ENCODE measurements at places on chromosomes 12 and 14.

DNA sequence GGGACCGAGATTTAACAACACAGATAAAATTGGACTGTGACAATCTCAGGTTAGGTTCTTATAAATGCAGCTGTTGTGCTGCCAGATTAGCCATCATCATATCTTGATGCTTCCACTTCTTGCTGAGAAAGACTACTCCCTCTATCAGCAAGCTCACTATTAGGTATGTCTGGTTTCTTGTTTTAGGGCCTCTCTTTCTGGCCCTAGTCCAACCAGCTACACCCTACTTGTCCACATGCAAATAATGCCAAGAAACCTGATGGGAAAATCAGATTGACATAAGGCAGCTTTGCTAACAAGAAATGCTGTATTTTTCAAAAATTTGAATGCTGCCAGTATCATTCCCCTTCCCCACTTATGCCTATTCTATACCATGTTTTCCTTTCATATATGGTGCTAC is 296.0 kb downstream of the RMST start:
- no peak for DNase-seq

DNA sequence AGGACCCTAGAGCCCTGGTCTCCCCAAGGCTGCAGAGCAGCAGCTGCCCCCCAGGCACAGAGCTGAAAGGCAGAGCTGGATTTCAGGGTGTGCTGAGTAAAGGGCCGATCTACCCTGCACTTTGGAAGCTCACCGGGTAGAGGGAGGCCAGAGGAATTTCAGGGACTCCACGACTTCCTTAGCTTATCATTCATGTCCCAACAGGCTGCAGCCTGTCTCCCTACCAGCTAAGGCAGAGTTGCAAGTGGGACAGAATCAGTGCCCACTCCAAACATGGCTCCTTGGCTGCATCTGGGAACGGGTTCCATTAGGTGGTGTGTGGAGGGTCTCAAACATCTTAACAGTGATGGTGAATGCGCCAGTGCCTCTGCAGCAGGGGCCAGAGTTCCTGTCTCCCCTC is 27.5 kb downstream of the MMAB start:
- DNase-seq, result no peak

DNA sequence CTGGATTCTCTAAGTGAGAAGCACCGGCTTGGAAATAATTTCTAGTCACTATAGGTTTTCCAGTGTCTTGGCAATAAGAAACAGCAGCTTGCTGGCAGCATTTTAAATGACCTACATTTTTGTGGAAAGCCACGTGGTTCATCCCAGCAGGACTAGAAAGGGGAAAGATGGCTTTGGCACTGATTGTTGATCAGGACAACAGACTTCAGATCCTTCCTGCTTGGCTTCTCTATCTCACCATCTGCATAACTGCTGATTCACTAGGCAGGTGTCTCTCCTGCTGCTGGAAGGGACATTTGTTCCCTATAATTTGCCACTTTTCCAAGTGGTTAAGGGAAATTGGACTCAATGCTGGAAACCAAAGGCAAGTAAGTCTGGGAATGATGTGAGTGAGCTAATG is 131.0 kb downstream of the TTC8 start:
- DNase-seq, result no peak

- DNase-seq, result no peak
These were observed 3.6 kb downstream of the AMN start for GRCh38 chr14:102926104-102926503.

- DNase-seq, result no peak
These were observed 211.5 kb downstream of the PRKD1 start for GRCh38 chr14:29716150-29716549.

DNA sequence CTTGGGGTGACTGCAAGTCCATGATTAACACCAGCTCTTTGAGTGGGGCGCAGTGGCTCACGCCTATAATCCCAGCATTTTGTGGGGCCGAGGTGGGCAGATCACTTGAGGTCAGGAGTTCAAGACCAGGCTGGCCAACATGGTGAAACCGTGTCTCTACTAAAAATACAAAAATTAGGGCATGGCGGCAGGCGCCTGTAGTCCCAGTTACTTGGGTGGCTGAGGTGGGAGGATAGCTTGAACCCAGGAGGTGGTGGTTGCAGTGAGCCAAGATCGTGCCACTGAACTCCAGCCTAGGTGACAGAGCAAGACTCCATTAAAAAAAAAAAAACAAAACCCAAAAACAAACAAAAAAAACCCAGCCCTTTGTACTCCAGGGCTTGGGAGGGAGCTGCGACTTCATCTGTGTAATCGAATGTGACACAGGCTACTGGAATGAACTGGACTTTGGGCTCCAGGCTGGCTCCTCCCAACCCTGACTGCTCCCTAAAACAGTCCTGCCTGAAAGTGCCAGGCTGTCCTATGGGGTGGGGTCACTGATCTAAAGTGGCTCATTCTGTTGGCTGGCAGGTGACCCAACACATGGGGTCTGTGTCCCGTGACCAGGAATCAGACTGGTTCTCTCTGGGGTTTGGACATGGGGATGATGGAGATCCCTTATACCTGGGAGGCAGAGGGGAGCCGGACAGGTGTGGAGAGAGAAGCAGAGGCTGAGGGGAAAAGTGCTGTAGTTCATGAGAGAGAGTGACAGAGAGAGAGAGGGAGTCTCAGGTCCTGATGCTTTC is 9.3 kb upstream of the C12orf43 start:
- DNase-seq, result no peak

- no peak for DNase-seq
These were observed at the start of gene TMCC3 for GRCh38 chr12:94650143-94651056. Gene TMCC3 (minus strand): TSS chr12:94650557. CDS start chr12:94650430, 127 bp downstream.

- DNase-seq, result no peak
These were observed 780.9 kb downstream of the RPS29 start for GRCh38 chr14:48805315-48805714.

DNA sequence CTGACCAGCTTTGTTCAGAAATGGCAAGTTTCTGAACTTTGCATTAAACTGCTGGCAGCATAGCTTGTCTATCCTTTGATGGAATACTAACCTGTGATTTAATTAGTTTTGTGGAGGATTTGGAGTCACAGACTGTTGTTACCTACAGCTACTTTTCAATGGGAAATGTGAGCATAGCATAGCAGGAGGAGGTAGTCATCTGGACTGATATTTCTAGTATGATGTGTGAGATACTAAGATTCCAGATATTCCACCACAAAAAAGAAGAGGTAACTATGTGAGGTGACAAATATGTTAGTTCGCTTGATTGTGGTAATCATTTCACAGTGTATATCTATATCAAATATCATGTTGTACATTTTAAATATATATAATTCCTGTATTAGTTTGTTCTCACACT is 833.0 kb downstream of the SLC6A15 start:
- no peak for DNase-seq

GRCh38 chr12:110992909-110993308 is 72.5 kb upstream of the MYL2 start:
- no peak for DNase-seq

GRCh38 chr12:3882896-3883564 is 9.8 kb upstream of the PARP11 start:
- no peak for DNase-seq

DNA sequence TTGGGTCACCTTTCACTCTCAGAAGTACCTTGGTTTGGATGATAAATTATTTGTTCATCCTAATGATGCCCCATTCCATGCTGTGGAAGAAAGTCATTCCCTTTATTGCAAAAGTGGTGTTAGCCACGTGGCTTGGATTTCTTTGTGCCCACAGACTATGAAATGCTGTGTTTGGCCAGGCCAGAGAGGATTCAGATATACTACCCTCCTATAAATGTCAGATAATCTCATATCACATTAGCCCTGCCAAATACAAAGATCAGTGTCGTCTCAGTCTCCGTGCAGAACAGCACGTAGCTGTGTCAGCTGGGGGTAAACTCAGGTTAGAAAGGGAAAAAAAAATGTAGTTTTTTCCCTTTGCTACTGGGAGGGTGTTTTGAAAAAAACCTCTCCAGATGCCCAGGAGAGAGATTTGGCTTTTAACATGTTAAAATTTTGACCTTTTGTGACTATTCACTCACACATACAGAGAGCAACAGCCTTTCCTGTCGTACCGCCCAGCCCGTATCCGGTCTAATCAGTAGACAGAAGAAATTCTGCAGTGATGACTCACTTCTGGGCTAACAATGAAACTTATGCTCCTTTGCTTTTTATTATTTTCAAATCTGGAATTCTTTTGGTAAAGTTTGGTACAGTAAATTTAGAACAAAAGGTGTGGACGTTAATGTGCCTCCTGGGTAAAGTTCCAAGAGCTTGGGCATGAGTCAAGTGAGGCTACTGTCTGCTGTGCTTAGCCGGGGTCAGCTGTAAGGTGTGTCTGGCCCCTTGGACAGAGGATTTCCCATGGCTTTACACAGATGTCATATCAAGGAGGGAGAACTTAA is 8.5 kb upstream of the PTPRB start:
- DNase-seq, result no peak

DNA sequence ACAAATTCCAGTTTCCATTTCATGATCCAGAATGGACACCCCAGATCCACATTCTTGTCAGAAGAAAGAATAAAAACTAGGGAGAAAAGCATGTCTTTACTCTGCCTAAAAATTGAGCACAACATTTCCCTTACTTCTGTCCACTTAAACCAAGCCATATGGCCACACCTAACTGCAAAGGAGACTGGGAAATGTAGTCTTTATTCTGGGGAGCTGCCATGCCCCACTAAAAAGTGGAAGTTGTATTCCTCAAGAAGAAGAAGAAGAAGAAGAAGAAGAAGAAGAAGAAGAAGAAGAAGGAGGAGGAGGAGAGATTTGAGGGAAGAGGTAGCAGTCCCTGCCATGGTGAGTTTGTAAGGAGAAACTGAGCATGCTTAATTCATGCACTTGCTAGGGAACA is 84.5 kb downstream of the GPR65 start:
- no peak for DNase-seq

DNA sequence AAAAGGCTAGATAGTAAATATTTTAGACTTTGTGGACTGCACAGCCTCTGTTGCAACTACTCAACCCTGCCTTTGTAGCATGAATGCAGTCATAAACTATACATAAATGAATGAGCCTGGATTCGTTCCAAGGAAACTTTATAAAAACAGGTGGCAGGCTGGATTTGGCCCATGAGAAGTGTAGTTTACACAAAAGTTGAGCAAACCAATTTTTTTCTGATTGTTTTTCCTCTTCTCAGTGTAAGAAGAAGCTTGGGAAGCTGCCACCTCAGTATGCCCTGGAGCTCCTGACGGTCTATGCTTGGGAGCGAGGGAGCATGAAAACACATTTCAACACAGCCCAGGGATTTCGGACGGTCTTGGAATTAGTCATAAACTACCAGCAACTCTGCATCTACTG is 9.5 kb downstream of the OAS1 start:
- DNase-seq, result no peak

DNA sequence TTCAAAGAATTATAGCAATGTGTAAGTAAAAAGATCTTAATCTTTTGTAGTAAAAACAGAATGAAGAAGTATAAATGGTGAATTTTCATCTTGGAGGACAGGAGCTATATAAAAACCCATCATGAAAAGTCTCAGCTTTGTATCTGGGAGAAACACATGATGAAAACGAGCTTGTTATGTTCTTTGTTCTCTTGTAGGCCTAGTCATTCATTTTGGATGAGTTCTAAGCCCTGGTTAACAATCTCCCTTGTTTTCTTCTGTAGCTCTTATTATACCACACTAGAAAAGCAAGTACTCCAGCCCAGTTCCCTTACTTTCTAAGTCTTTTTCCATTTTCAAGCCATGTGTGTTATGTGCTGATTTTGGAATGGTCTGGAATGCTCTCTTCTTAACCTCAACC is 463.5 kb upstream of the RGS6 start:
- DNase-seq, result no peak

GRCh38 chr12:20588042-20588441 is 107.1 kb upstream of the SLCO1C1 start:
- no peak for DNase-seq

- DNase-seq, result no peak
These were observed 177.4 kb downstream of the DICER1 start for GRCh38 chr14:94979891-94980290.

GRCh38 chr12:107322063-107322462 is 228.7 kb upstream of the CRY1 start:
- DNase-seq, result no peak

GRCh38 chr12:104286516-104287482 is 16.7 kb upstream of the EID3 start:
- DNase-seq, result no peak

DNA sequence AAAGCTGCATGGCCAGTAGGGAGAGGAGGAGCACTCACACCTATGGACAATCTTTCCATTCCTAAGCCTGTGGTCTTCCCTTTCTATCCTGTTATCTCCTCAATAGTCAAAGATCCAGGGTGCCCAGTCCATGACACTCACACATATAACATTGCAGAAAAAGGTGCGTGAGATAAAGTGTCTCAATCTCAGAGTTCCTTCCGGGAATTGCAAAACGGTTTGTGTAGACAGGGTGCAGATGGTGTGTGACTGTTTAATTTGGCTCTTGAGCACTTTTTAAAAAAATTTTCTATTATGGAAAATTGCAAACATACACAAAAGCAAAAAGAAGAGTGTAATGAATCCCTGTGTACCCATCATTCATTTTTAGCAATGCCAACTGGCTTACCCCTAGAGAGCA is 1493.6 kb downstream of the AACS start:
- DNase-seq, result no peak

GRCh38 chr12:43856972-43857371 is 21.1 kb downstream of the TMEM117 start:
- DNase-seq, result no peak

GRCh38 chr14:95713596-95714371 is at the start of gene TCL1A:
Gene TCL1A (minus strand): TSS chr14:95714125. CDS start chr14:95714066, 59 bp downstream.
- no peak for DNase-seq

DNA sequence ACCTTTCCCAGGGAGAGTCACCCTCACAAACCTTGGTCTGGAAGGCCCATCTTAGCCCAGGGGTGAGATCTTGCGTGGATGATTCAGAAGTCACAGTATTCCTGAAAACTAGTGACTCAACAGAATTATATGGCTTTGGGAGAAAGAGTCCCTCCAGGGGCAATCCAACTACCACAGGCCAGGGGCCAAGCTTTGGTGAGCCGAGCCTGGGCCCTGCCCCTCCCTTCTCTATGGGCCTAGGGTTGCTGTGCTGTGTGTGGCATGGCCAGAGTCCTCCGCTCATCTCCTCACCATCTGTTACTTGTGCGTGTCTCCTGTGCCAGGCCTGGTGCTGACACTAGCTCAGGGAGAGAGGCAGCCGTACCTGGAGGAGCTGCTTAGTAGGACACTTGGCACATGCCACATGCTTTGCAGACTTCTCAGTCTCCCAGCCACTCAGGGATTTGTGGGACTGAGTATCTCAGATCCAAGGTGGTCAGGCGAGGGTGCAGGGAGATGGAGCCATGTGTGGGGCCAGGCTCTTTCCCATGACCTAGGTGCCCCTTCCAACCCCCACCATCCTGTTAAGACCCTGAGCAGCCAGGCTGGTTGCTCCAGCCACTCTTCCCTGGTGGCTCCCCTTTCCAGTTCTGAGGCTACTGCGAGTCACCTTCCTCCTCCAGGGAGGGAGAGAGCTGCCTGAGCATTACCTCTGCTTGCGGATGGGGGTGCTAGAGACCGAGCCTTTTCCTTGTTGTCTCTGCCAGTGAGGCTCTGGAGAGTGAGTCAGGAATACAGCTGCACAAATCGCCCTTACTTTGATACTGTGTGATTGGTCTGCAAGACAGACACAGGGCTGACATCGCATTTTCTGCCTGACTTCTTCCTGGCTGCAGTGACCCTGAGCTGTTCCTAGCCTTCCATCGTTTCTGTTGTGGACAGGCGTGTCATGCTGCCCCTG is 94.1 kb downstream of the SLC25A47 start:
- no peak for DNase-seq

GRCh38 chr14:85416771-85417170 is 113.2 kb upstream of the FLRT2 start:
- DNase-seq, result no peak

GRCh38 chr12:108542320-108542719 is 18.7 kb downstream of the SART3 start:
- DNase-seq, result no peak

- no peak for DNase-seq
These were observed 25.1 kb upstream of the ZNF268 start for GRCh38 chr12:133156125-133156690.
